ENCODE measurements at places on chromosomes 2 and 18.

- no peak for DNase-seq
Observed at GRCh38 chr2:202494300-202495229, 118.4 kb downstream of the BMPR2 start.

GRCh38 chr2:121801916-121802315 lies 46.5 kb downstream of the TSN start:
- DNase-seq: no peak

GRCh38 chr2:231196592-231196991 lies 1.8 kb upstream of the ARMC9 start:
- DNase-seq: no peak

DNA sequence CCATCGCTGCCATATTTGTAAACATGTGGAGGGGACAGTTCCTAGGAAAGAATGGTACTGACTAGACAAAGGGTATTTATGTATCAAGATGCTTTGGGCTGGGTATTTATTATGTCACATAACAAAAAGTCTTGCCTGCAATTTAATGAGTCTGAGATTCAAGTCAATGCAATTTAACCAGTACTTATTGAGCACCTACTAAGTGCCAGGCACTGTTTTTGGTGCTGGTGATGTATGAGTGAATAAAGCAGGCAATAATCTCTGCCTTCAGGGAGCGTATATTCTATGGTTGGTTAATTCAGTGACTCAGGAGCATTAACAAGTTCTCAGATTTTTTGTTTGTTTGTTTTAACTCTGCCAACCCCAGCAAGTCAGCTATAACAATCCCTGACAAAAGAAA lies 24.6 kb upstream of the ACVR1 start:
- DNase-seq: no peak

GRCh38 chr2:8661736-8662135 lies 20.1 kb upstream of the ID2 start:
- DNase-seq: no peak

- no peak for DNase-seq
Observed at GRCh38 chr2:120850551-120850950, 114.9 kb downstream of the GLI2 start.
